LHCN-M2 (cell line): ENCODE measurements at places on chromosomes 13 and 19. TPM values are rescaled to one million over a fixed set of nuclear protein-coding genes. Genes with fewer than 3 reads are reported as not detected.

- DNase-seq, result no peak
These were observed 21.5 kb downstream of the NFIX start for GRCh38 chr19:13016628-13017305.

DNA sequence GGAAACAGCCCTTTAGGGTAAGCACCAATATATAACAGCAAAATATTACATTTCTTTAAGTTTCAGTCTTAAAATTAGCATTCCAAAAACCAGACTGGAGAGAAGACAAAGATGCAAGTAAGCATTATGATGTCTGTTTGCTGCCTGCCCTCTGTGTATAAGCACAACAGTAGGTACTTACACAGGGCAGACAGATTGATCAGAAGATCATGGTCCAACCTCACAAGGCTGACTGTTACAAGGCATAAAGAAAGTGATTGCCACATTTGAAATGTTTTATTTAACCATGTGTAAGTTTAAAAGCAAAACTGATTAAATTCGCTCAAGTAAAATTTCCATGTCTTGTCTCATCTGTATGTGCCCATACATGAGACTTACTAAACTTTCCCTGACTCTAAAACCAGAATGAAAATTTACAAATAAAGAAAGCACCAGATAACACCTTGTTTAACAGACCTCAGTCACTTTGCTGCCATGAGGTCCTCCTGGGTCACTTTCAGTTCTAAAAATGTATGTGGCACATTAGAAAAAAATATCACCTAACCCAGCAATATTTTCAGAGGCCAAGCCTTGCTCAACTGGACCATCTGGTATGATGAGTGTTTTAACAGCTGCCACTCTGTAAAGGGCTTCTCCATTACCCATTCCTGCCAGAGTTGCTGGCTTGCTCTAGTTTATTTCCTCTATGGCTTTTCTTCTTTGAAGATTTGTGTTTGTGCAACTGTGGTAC is 297.0 kb downstream of the RBM26 start:
- no peak for DNase-seq

GRCh38 chr19:44624840-44625354 is 11.5 kb downstream of the IGSF23 start:
- DNase-seq, result no peak

GRCh38 chr19:2944403-2944774 is 382 bp downstream of the ZNF77 start:
- DNase-seq, result no peak

- DNase-seq, result no peak
These were observed 167.5 kb upstream of the FREM2 start for GRCh38 chr13:38519229-38519911.

The C1QTNF9 gene
- not detected in 2 replicates for total RNA-seq

DNA sequence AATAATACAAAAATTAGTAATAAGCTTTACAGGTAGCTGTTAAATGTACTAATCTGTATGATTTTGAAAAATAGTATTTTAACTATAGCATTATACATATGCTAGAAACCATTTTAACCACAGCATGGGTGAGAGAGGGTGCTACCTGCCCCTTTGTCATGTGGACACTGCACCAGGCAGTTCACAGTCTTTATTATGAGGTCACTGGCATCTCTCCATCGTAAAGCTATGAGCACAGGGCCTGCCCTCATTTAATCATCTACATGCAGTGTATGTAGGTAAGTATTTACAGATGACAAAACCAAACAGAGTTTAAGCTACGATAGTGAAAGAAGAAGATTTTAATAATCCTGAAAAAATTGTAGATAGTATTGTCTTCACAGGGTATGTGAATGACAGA is 21.7 kb downstream of the EDNRB start:
- DNase-seq, result no peak

The CGB5 gene
- 1.1 TPM in 1 of 2 replicates, not detected in the other for total RNA-seq

- no peak for DNase-seq
These were observed 3.3 kb downstream of the GPR18 start for GRCh38 chr13:99254830-99255229.
